GM12864 (cell line): ENCODE measurements at places on chromosomes 4 and X.
A peak's percentile ranks its signal among the peaks of the same experiment; 100 is the strongest.

- no peak for DNase-seq
Observed at GRCh38 chrX:68719181-68719903, 71.9 kb downstream of the STARD8 start.

- no peak for DNase-seq
Observed at GRCh38 chr4:7524064-7524682, 89.4 kb upstream of the PSAPL1 start.

GRCh38 chr4:81562093-81562492, 90.4 kb upstream of the RASGEF1B start:
- peak; percentile 70 for DNase-seq

DNA sequence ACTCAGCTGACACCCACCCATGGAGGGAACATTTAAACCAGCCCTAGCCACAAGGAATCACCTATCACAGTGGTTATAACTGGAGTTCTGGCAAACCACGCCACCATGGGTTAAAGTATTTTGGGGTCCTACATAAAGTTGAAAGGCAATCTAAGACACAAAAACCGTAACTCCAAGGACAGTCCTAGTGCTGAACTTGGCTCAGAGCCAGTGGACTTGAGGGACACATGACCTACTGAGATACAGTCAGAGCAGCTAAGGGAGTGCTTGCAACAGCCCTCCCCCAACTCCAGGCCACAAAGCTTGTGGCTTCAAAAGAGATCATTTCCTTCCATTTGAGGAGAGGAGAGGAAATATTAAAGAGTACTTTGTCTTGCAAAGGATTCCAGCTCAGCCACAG, 300.5 kb downstream of the FGF13 start:
- no peak for DNase-seq

GRCh38 chr4:132556316-132556715, 592.8 kb upstream of the PCDH10 start:
- no peak for DNase-seq

GRCh38 chr4:187235456-187236170, 512.0 kb upstream of the FAT1 start:
- no peak for DNase-seq

DNA sequence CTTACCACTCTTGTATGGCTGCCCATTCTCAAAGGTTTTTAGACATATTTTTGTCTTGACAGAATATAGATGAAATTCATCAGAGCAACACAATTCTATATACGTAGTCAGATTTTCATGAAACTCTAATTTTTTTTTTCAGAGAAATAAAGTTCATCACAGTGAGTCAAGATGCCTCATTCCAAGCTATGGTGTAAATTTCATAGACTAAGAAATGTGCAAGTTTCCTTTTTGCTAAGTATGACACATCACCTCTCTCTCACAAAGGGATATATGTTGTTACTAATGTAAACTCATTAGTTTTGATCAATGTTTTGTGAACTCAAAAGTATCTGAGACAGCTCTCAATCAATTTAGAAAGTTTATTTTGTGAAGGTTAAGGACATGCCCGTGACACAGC, 60.4 kb upstream of the ATXN3L start:
- no peak for DNase-seq

DNA sequence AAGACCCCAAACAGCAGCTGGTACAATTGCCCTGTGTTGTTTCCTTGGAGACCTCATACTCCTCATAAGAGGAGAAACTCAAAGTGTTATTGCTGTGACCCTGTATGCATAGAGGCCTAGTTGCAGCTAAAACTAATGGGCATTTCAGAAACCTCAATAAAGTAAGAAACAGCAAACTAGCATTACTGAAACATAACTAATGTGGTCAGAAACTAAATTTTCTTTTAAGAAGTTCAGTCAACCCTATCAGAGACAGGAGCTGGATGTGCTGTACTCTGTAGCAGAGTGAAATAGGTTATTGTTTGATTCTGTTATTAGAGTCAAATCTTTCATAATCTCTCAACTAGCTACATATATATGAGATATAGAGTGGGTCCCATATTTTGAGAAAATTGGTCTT, 257.5 kb upstream of the IRS4 start:
- DNase-seq = no peak

DNA sequence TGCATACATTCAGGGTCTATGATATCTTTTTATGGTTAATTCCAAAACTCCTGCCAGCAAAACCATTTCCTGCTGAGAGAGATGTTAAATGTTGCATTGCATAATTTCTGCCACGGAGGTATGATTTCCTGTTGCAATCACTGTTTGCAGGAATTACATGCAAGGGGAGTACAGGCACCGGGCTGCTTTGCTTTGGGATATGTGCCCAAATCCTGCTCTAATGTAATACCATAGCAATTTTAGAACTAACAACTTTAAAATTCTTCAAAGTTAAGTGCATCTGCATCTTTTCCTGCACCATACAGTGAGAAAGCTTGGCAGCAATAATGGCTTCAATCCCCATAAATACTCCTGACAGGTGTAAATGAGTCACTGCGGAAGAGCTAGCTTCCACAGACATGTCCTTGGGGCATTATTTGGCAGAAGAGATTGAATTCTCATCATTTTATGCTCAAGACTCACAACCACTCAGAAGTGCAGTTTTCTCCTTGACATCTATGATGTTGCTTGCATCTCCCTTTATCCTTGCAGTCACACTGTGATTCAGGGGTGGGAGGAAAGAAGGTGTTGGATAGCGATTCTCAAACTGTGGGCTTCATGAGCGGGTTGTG, 29.6 kb downstream of the TRIM2 start:
- DNase-seq = no peak

DNA sequence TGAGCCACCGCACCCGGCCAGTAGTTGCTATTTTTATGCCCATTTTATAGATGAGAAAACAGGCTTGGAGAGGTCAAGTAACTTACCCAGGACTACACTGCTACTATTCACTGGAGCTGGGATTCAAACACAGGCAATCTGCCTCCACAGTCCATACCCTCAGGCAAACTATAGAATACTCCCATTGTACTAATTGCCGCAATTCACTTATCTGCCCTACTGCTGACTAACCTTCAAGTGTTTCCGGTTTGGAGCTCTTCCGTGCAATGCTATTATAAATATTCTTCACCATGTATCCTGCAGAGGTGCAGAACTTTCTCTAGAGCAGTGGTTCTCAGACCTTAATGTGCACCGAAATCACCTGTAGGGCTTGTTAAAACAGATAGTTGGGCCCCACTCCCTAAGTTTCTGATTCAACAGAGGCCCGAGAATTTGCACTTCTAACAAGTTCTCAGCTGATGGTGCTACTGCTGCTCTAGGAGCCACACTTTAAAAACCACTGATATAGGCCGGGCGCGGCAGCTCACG, 1.9 kb upstream of the G3BP2 start:
- no peak for DNase-seq

DNA sequence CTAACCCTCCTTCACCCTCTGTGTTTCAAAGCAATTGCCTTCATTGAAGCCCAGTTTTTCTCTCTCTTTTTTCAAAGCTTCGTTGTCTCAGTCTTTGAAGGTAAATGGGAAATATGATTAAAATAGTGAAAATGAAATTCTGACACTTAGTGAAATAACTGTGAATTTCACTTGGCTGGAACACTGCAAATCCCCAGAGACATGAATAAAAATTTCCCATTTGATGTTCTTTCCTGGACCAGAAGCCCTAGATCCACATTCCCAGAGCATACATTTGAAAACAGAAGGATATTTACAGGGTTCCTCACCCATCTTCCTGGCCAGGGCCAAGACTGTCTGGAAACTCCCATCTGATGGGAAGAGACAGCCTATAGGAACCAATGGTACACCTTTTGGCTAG, 45.0 kb downstream of the SLC2A9 start:
- no peak for DNase-seq

DNA sequence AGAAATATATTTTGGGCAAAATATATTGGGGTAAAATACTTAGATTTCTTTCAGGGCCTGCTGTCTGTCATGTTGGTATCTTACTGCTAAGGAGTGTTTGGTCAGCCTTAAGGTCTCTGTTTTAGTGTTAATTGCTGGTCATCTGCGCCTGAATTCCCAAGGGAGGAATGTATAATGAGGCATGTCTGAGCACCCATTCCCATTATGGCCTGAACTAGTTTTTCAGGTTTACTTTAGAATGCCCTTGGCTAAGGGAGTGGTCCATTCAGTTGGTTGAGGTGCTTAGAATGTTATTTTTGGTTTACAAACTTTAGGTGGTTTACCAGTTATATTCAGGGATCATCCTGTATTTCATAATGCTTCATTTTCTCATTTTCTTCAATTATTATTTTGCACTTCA, 125.9 kb downstream of the CFAP299 start:
- no peak for DNase-seq

DNA sequence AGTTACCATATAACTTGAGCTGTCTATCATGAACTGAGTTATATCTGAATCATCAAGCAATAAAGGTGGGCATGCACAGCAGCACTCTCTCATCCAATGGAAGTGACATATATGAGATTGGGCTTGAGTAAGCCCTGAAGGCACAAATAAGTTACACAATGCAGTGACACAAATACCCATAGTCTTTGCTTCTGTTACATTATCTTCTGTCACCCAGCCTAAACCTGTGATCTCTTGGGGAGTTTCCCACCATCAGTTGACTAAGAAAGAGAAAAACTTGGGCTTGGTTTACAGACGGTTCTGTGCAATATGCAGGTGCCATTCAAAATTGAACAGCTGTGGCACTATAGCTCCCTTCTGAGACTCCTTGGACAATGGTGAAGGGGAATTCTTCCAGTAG, 138.8 kb upstream of the IL15 start:
- peak; percentile 18 for DNase-seq

DNA sequence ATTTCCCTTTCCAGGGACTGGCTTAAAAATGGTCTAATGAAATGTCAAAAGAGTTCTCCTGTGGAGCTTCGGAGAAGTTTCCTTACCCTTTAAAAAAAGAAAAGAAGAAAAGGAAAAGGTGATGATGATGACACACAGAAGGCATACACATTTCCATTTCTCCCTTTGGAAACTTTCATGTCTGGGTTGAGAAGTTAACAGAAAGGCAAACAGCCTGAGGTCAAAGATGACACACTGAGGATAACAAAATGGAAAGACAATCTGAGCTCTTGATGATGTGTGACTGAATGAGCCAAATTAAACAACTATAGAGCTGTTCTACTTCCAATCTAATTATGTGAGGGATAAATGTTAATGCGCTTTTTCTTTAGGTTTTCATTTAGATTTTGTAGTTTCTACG, 32.2 kb downstream of the NFXL1 start:
- no peak for DNase-seq

DNA sequence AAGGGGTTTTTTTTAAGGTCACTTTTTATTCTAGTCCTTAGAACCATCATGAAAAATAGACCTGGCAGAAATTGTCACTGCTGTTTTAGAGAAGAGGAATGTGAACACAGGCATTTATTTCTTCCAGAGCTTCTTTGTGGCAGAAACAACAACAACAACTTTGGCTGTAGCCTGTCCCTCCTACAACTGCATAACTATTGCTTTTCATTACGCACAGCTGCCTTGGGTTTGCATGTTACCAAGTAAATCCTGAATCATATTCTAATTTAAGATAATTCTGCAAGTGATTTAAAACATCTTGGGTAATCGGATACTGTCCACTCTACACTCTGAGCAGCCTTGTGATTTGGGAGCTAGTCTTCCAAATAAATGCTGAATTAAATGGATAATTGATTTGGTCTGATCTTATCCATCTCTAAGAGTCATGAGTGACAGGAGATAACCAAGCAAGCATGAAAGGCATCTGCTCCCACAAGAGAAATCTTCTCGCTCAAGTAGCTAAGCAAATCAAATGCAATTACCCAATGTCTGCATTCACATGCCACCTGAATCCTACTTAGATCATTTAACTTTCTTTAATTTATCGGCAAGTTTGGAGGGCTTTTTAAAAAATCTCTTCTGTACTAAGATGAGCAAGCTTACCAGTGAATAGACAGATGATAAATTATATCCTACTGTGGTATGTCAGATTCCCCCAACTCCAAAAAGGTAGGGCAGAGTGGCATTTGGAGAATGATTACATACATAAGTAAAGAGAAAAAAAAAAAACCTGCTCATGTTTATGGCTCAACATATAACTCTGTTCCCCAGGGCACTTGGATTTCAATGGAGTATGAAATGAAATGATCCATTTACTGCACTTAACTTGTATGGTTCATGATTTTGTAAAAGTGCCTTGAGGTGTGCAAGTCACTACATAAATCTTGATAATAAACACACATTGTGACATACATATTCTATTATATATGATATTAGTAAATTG, 73.6 kb downstream of the EGF start:
- no peak for DNase-seq

DNA sequence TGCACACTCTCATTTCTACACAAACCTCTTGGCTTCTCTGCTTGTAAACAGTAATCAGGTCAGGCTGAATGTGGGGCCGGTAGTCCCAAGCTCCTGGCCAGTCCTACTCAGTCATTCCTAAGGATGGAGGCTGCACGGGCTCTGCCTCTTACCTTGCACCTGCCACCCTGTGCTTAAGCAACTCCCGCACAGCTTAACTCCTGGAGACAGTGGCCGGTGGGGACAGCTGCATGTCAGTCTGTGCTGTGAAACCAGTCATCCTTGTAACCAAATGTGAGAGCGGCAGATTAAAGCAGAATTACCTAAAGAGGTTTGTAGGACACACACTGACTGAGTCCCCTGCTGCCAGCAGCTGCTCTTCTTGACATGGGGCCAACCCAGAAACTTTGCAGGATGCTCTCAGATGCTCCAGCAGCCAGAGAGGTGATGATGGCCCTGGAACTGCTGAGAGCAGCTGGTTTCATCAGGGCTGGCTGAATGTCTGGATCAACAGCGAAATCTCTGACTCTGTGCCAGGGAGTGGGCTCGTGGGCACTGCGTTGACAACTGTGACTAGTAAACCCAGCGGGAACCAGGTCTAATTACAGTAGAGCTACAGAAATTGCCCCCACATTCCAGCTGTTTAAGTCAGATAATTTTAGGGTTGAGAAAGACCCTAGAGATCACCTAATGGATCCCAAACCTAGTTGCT, 123.7 kb downstream of the ANAPC4 start:
- no peak for DNase-seq

DNA sequence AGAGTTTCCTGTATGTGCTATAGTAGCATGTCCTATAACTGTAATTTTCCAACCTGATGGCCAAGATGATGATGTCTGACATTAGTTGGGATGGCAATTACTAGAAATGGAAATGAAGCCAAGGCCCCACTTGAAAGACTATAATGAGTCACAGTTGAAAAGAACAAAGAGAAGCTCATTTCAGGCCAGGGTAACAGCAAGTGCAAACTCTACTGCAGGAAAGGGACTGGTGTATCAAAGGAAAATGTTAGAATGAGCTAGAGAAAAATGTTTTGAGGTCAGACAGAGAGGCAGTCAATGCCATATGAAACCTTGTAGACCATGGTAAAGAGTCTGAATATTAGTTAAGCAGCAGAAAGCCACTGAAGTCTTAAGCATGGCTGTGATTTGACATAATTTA, 146.2 kb upstream of the SH3RF1 start:
- DNase-seq = no peak

DNA sequence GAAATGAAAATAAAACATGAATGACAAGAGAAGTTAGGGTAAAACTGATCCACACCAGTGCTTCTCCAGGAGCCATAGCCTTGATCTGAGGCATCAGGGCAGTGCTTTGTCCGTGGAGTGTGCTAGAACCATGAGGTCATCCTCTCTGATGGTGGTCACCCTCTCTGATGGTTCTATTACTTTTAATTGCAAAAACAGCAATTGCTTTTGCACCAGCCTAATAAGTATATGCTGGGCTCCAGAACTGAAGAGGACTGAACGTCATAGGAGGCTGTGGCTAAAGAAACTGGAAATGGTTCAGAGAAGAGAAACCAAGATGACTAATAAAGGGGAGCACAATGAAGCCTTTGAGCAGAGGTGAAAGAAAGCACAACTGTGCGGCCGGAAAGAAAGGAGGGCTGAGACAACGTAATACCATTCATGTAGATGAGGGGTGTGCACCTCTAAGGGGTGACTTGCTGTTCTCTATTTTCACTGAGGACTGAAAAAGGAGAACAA, 17.0 kb upstream of the TMEM154 start:
- peak; percentile 92 for DNase-seq
